NCI-H510A treated with DMSO at 0.1 percent for 48 hours (cell line): ENCODE measurements at places on chromosomes 4 and X.

DNA sequence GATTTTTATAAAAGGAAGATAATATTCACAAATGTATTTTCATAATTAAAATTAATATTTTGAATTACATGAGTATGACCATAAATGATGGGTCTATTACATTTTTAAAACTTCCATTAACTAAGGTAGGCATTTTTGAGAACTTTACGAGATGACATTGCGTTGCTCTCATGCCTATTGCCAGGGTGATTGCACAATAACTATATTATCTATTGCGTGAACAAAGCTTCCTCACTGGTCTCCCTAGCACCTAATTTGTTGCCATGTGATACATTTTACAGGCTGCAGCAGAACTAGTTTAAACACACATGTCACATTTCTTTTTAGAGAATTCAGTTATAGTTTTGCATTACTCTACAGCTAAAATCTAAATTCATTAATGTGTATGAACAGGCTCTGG, 289.7 kb upstream of the GRID2 start:
- no peak for DNase-seq

DNA sequence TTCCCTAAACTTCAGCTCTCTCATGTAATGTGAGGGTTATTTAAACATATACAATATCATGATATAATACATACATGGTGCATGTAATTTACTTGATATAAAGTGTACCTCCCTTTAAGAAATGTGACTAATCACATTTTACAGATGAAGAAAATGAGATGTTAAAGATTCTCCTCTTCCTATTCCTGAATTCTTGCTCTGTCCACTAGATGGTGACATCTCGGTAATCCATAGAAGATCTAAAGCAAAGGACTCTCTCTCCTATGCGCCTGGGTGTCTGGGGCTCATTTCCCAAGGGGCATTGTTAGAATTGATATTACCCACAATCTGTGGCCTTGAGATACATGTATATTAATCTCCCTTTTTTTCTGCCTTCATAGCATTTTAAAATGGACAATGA, 804.9 kb downstream of the RAB28 start:
- no peak for DNase-seq

GRCh38 chr4:78749972-78750727, 26.0 kb upstream of the BMP2K start:
- no peak for DNase-seq

- DNase-seq = no peak
Measured at GRCh38 chr4:170051402-170051801, 25.2 kb upstream of the MFAP3L start.

DNA sequence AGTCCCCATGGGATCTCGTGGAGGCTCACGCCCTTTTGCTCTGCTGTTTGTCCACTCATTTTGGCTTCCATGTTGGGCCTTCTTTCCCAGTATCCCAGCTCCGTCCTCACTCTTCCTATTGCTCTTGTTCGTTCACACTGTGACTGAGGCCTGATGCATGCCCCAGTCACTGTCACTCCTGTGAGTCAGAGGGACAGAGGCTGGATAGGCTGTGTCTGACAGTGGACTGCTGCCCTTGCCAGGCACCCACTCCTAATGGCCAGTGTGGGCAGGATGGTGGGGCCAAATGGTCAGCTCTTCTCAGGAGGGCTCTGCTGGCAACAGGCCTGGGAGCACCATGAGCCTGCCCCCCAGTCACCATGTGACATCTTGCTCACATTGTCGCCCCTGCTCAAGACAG, 40.0 kb downstream of the HADH start:
- DNase-seq = no peak

GRCh38 chr4:1570291-1571164, 113.6 kb downstream of the FAM53A start:
- DNase-seq = no peak

GRCh38 chr4:62260254-62260653, 1060.1 kb downstream of the ADGRL3 start:
- no peak for DNase-seq

DNA sequence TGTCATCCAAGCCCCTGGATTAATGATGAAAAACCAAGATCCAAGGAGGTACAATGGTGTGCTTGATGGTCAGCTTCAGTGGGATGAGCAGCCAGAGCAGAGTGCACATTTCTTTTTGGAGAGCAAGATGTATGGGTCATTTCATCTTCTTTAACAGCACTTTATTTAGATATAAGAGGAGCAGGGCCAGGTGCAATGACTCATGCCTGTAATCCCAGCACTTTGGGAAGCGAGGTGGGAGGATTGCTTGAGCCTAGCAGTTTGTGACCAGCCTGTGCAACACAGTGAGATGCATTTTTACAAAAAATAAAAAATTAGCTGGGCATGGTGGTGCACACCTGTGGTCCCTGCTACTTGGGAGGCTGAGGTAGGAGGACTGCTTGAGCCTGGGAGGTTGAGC, 45.3 kb upstream of the MAP3K15 start:
- no peak for DNase-seq
